ENCODE measurements at places on chromosomes 12 and 14.

DNA sequence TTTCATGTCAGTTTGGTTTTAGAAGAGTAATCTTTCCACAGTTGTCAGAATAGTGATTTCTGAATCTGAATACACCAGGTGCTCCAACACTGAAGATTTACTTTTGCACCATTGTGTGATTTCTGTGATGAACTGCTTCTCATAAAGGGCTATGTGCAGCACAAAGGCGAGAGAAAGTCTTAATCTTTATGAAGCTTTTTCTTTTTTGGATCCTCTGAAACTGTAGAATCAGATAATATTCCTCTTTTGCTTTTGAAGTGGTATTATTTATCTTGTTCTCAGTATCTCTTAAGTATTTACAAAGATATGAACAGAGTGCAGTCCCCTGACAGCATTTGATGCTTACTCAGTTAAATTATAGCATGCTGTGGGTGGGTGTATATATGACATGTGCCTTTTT lies 207.8 kb downstream of the NAV3 start:
- DNase-seq, result no peak

DNA sequence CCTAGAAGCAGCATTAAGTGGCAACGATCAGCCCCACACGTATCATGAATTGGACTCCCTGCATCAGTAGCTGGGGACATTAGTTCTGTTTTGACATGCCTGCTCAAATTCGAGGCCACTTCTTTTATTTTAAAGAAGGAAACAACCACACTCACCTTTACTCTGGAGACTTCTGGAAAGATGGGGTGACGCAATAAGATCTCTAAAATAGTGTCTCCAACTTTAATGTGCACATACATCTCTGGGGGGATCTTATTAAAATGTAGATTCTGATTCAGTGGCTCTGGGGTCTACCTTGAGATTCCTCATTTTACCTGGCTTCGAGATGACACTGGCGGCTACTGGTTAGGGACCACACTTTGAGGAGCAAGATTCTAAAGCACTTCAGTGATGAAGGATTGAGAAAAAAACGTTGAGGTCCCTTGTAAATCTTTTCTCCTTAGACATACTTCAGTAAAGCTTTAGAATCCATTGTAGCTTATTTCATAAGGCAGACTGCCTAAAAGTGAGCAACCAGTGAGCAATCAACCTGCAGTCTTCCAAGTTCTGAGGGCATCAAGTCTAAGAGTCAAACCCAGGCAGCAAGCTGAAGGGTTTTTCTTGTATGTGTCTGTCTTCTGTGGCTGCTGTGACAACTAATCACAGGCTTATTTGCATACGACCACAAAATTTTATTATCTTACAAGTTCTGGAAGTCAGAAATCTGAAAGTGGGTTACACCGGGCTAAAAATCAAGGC lies 718.6 kb upstream of the TBX3 start:
- no peak for DNase-seq

GRCh38 chr12:6241495-6241894 lies 41.3 kb downstream of the CD9 start:
- no peak for DNase-seq

DNA sequence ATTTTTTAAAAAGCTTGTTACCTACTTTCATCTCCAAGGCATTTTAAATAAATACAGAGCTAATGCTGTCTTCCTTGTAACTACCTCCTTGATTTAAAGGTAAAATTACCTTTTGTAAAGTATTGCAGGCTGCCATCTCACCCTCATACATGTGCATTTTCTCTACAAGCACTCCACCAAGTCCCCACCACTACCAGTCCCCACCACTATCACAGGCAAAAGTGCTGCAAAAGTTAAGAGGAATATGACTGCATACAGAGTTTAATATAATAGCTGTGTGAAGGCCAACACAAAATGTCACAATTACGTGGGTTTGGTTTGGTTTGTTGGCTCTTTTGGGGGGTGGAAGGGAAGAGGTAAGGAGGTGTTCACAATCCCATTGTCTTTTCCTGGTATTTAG lies 9.6 kb downstream of the SIX1 start:
- DNase-seq, result no peak

- no peak for DNase-seq
These were observed 1.9 kb downstream of the LYZ start for GRCh38 chr12:69350002-69350626.

DNA sequence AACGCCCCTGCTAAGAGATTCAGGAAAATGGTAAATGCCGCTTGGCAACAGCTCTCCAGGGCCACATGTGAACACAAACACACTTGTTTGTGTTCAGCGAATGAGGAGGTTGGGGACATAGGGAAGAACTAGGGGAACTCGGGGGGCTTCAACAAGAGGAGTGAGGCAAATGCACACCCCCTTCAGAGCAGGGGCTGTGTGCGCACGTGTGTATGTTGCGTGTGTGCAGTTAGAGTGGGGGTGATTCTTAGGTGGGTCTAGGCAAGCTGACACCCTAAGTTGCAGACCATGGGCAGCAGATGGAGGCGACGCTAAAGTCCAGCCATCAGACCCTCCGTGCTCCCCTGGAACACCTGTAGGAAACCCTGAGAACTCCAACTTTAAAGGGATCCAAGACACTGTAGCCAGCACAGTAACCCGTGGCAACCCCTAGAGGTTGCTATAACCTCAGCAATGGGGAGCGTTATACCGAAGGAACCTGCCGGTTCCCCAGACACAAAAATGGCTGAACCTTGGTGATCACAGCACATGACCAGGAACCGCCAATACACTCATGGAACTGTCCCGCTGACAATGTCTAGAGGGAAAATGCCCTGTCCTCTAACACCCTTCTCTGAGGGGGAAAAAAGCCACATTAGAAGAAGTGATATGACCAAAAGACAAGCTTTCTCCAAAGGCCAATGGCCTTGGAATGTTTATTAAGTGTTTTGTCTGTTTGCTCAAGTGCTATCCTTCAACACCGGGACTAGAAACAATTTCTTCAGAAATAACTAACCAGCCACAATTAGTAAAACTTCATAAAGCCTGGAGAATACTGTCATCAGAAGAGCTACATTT lies 86.5 kb upstream of the CEP83 start:
- DNase-seq, result peak; percentile 61

DNA sequence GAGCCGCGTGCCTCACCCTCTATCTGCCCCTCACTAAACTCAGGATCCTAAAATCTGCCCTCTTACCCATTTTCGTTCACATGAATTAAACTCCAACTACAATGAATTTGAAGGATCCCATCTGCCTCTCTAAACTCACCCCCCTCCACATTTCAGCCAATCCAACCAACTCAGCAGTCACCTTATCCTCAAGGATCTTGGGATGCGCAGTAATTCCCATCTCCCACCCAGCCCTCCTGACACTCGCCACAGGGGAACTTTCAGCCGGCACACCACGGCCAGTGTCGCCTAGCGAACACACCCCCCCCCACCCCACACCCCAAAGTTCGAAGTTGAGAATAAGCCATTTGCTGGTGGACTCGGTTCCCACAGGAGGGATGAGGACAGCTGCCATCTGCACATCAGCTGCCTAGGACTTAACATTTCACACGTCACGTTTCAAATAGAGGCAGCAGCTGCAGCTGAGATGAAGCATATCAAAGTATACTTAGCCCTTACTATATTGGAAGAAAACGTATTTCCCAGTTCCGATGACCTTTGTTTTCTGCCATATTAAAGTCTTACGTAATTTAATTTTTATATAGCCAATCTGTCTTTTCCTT lies 8.7 kb upstream of the SELPLG start:
- DNase-seq, result no peak

DNA sequence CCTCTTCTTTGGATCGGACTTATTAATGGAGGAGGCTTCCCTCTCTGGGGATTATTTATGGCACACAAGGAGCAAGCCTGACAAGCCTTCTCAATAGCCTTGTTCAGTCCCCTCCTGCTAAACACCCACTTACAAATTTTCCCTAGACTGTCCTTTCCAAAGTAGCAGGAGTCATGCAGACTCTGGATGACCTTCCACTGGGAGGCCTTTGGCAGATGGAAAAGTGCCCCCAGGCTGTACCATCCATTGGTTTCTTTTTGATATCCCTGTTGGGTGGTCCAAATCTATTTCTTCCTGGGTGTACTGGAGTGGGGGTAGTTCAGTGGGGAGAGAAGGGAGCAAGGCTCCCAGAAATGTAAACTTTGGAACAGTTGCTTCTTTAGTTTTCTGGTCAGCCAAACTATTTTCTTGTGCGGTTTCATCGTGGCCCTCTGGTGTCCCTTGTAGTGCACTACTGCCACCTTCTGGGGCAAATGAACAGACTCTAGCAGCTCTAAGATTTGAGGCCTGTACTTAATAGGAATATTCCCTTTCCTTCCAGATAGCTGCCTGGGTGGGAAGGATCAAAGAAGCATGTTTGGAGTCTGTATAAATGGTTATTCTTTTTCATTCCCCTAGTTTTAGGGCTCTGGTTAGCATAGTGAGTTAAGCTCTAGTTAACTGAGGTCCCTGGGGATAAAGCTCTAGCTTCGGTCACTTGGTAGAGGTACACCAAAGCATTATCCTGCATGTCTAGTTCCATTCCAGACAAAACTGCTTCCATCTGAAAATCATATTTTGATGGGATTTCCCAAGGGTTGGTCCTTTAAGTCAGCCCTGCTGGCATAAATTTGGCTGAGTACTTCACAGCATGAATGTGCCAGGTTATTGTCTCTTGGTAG lies 409.5 kb downstream of the SLC6A15 start:
- peak; percentile 39 for DNase-seq

DNA sequence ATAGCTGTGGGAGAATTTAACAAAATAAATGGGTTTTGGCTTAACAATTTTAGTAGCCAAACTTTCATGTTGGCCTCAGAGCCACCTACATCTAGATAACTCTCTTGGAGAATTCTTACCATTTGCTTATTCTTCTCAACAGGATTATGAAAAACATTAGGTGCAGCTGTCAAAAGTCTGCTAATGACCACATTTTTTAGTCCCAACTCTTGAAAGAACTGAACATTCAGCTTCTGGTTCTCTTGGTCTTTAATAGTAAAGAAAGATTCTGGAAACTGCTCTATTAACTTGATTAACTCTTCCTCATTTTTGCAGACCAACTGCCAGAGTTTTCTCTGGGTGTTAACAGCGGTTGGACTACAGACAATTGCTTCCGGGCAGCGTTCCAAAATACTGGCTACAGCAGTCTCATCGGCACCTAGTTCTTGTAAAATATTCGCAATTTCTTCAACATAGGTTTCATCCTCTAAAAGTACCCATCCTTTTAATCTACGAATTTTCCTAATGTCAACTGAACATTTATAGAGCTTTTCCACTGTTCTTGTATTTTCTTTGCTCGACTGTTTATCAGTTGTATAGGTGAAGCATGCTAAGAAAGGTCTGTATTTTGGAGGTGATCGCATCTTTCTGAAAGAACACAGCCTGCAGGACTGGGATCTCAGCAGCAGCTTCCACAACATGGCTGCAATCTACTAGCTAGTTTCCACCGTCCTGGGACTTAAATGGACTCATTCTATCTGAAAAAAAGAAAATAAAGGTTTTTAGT lies 8.7 kb downstream of the MTERF2 start:
- no peak for DNase-seq

GRCh38 chr12:124514996-124515932 lies 52.1 kb downstream of the NCOR2 start:
- no peak for DNase-seq

- peak; percentile 72 for DNase-seq
These were observed 895 bp downstream of the SLC7A8 start for GRCh38 chr14:23182372-23183157.

GRCh38 chr12:105233041-105233905 lies 2.7 kb downstream of the APPL2 start:
- no peak for DNase-seq

DNA sequence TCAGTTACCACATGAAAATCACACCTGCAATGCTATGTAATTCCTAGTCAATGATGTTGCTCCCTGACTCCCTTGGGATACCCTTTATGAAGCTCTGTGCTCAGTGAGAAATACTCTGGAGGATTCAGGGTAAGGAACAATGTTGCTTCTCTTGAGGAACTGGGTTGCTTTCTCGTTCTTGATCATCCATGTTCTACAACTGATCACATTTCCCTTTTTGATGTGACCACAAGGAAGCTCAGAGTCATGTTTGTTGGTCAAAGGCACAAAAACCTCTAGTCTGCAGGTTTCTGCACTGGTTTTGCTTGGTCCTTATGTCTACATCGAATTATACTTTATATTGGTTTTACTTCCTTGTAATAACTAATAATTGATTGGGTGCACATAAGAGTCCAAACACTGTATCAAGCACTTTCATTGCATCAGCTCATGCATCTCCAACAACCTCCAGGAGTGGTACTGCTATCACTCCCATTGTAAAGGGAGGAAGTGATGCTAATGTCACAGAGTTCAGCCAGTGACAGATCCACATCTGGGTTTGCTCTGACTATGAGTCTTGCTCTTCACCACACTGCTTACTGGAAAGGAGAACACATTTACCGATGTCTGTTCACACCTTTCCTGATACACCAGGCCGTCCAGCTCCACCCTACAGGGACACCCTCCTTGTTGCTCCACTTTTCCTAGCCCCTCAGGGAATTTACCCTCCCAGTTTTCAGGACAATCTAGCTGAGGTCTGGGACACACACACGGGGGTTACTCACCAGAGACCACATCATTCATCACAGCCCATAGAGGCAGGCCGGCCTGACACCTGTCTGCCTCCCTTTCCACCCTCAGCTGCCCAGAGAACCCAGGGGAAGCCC lies 41.0 kb downstream of the CMKLR1 start:
- DNase-seq, result no peak

DNA sequence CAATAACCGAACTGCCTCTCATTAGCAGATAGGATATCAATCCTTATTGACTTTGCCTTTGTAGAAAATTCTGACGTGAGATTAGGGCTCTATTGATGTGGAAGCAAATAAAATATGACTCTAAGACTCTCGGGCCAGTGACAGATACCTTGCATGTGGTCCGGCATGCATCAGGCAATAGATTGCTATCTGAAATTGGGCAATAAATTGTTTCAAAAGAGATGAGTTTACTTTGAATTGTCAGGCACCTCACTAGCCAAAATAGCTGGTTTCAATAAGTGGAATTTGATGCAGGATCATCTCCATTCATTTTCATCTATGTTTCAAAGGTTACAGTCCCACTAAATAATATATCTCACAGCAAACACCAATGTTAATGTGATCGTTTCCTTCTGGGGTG lies 186.3 kb upstream of the PLEKHA5 start:
- no peak for DNase-seq

GRCh38 chr12:6193853-6194815 lies 6.1 kb upstream of the CD9 start:
- DNase-seq, result no peak

- DNase-seq, result no peak
These were observed 103.2 kb upstream of the PARP11 start for GRCh38 chr12:3976351-3976938.
